Cortex of kidney (tissue), 1 donor: ENCODE measurements at places on chromosomes 13 and 19.

- DNase-seq, result no peak
Observed at GRCh38 chr19:43784981-43785808, 4.4 kb upstream of the KCNN4 start.

DNA sequence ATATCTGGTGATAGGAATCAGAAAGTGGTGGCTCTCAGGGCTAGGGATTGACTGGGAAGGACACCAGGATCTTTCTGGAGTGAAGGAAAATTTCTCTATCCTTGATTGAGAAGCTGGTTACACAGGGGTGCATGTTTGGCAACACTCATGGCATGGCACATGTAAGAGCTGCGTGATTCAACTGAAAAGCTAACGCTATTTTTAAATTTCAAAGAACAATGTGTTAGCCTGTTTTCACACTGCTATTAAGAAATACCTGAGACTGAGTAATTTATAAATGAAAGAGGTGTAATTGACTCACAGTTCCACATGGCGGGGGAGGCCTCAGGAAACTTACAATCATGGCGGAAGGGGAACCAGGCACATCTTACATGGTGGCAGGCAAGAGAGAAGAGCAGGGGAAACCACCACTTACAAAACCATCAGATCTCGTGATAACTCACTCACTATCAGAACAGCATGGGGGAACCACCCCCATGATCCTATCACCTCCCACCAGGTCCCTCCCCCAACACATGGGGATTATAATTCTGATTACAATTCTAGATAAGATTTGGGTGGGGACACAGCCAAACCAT lies 7.4 kb downstream of the SIGLEC8 start:
- no peak for DNase-seq

DNA sequence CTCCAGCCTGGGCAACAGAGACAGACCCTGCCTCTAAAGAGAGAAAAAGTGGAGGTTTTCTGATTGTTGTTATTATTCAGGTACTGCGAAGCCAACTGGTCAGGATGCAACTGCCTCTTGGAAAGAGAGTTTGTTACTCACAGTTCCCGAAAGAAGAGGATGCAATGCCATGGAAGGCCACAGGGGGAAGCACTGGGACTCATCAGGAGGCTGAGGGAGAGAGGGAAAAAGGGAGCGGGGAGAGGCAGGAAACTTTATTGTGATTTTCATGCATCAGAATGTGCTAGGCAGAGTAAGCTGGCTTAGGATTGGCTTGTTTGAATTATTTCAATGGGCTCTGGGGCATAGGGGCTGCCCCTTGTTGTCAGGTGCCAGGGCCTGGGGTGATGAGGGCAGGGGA lies 27.6 kb downstream of the MYO9B start:
- DNase-seq, result no peak

- no peak for DNase-seq
Observed at GRCh38 chr13:107518780-107519179, 696.6 kb downstream of the LIG4 start.

DNA sequence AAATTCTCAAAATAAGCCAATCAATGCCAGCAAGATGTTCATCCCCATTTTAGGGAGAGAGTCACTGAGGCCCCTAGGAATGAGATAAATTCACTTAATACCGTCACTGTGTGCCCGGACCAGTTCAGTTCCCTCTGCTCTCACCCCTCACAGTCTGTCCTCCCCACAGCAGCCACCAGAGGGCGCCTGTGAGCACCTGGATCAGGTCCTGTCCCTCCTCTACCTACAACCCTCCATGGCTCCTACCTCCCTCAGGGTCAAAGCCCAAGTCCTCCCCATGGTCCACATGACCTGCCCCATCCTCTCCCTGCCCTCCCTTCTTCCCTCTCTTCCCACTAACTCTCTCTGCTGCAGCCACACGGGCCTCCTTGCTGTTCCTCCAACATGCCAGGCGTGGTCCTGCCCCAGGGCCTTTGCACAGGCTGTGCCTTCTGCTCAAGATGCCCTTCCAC lies 42.0 kb upstream of the NFIC start:
- no peak for DNase-seq

DNA sequence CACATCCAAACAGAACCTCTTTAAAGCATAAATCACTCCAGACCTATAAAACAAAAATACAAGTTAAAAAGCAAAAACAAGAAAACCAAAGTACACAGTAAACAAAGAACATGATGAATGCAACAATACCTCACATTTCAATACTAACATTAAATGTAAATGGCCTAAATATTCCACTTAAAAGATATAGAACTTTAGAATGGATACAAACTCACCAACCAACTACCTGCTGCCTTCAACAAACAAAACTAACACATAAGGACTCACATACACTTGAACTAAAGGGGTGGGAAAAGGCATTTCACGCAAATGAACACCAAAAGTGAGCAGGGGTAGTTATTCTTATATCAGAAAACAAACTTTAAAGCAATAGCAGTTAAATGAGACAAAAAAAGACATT lies 44.9 kb upstream of the PABPC3 start:
- DNase-seq, result no peak

DNA sequence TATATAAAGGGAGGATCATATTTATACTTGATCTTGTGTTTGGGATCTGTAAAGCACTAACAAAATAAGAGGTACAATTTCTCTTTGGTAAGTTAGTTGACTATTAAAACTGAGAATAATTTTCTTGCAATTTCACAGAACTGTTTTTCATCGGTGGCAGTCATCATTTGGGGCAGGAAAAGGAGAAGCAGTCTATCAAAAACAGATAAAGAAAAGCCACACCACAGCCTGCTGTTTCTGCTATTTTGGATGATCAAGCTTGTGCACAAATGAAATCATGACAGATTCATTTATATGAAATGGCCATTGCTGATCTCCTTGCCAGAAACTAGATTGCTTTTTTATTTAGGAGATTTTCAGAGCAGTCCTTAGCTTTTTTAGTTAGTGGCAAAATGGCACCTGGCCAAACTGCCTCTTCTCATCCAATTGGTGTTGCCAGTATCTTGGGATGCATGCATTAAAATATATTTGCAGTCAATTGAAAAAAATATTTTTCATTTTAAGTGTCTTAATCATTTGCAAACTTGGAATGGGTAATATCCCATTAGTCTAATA lies 326.0 kb downstream of the HS6ST3 start:
- DNase-seq, result no peak

DNA sequence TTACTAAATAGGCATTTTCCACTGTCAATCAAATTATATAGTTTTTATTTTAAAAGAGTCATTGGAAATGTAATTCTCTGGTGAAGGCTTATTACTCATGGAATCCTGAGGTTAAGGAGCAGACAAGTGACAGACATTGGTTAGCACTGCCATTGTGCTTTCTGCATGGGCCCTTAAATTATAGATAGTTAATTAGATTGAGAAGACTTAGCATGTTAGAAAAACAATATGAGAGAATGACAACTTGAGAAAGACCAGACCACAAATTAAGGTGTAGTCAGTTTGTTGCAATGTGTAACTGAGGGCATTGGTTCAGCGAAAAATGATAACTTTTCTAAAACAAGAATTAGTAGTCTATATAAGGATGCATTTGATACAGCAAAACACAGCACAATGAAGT lies 195.5 kb downstream of the SLITRK6 start:
- no peak for DNase-seq

DNA sequence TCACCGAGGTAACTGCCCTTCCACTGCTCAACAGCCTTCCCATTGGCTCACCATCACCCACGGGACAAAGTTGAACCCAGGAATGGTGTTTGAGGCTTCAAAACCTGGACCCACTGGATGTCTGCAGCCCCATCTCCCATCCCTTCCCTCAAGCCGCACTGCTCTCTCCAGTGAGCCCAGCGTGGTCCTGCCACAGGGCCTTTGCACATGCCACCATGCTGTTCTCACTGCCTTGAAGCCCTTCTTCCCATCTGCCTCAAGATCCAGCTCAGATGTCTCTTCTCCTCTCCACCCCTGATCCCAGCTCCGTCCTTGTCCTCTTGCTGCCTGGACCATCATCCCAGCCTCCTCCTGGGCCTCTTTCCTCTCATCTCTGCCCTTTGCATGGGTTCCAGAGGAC lies 4.0 kb downstream of the SHISA7 start:
- DNase-seq, result no peak

- DNase-seq, result no peak
Observed at GRCh38 chr13:43061496-43062280, 38.3 kb downstream of the DNAJC15 start.

GRCh38 chr19:57010541-57010940 lies 109.2 kb upstream of the USP29 start:
- DNase-seq, result no peak

- DNase-seq, result no peak
Observed at GRCh38 chr19:35715981-35716800, 1.6 kb upstream of the KMT2B start.

GRCh38 chr13:74104661-74105275 lies 29.4 kb downstream of the KLF12 start:
- no peak for DNase-seq

GRCh38 chr13:57653229-57653989 lies 21.9 kb downstream of the PCDH17 start:
- DNase-seq, result no peak

- DNase-seq, result no peak
Observed at GRCh38 chr13:19927117-19927748, 31.3 kb upstream of the ZMYM2 start.
